Effector CD4-positive, alpha-beta T cell (primary cell): ENCODE measurements at places on chromosomes 3 and 15.

DNA sequence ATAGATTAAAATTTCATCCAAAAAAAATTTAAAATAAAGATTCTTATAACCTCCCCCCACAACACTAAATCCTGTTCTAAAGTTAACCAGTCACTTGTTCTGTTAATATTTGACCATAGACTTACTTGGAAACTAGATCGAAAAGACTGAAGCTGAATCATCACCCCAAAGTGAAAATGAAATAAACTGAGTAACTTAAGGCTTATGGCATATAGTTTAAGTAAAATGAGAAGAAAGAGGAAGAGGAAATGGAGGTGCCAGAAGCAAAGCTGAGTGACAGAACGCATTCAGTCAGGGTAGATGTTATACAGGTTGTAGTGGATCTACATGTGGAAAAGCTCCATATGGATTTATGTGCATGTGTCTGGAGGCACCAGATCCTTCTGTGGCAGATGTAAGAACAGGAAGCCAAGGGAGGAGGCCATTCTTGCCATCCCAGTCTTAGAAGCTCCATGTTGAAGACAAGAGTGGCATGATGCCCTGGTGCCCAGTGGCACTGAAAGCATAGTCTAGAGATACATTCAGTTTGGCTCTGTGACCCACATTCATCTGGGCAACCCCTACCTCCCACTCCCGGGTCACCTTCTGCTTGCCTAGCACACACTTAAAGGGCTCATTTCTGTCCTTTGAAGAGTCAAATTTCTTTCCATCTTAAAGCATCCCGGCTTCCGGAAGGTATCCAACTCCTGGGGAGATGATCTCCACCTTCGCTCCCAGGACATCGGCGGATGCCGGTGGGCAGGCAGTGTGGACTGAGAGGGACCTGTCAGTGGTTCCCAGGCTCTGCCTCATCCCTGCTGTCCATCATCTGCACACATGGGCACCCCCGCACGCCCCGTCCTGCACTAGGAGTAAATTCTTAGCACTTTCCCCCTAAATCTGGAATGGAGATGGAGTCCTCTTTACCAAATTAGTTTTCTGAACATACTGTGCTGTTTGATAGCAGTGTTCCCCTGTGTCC, 90.8 kb downstream of the NEO1 start:
- DNase-seq: no peak

- DNase-seq: no peak
These were observed 120.7 kb upstream of the STAC start for GRCh38 chr3:36259580-36259979.

GRCh38 chr3:156109989-156110388, 10.4 kb upstream of the KCNAB1 start:
- no peak for DNase-seq

- no peak for DNase-seq
These were observed 32.3 kb upstream of the CFAP20DC start for GRCh38 chr3:59082106-59082505.

DNA sequence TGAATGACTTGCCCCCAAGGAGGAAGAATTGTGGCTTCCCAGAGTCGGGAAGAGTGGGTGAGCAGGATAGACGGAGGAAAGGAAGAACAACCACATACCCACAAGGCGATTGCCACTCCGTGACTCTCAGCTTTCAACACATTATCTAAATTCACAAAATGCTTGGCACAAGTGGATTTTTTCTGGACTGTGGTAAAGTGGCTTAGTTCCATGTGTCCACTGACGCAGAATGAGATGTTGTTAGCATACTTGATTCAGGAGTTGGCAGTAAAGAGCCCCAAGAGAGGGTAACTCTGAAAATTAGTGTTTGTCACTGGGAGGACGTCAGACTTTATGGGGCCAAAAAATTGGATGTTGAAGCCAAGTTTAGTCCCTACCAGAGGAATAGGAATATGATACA, 198.8 kb upstream of the CTNNB1 start:
- no peak for DNase-seq

GRCh38 chr3:155553780-155554179, 191.1 kb downstream of the PLCH1 start:
- DNase-seq: no peak

DNA sequence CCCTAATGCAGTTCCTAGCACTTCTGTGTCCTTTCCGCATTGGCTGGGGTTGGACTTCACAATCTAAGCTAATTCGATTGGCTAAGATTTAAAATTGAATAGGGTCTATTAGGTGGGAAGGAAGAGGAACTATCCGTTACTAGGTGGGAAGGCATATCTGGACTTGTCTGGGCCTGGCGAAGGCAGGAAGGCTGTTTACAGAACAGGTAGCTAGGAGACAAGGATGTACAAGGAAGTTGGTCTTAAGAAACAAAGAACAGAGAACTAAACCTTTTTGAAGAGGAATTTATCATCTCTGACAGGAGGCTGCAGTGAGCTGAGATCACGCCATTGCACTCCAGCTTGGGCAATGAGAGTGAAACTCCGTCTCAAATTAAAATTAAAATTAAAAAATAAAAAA, 17.3 kb upstream of the ATG7 start:
- DNase-seq: no peak

- no peak for DNase-seq
These were observed 16.2 kb upstream of the XIRP1 start for GRCh38 chr3:39208463-39209055.

DNA sequence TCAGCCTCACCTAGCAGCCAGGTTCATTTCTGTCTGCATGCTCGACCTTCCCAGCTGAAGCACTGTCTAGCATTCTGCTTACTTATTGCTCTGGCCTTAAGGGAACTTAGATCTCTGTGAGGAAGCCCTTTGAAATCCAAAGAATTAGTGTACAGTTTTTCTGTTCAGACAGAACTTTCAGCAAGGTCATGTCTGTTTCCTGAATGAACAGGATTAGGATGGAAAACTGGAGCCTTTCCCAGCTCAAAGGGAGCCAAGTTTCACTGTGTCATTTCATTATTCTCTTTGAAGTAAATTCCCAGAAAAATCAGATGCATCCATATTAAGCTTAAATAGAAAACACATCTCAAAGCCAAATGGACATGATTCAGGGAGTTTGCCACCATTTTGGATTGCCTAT, 457.3 kb upstream of the KCNMB2 start:
- no peak for DNase-seq

GRCh38 chr3:186471771-186472170, 72.4 kb downstream of the CRYGS start:
- DNase-seq: no peak

GRCh38 chr3:151276687-151277042, 1.7 kb downstream of the P2RY14 start:
- DNase-seq: no peak

DNA sequence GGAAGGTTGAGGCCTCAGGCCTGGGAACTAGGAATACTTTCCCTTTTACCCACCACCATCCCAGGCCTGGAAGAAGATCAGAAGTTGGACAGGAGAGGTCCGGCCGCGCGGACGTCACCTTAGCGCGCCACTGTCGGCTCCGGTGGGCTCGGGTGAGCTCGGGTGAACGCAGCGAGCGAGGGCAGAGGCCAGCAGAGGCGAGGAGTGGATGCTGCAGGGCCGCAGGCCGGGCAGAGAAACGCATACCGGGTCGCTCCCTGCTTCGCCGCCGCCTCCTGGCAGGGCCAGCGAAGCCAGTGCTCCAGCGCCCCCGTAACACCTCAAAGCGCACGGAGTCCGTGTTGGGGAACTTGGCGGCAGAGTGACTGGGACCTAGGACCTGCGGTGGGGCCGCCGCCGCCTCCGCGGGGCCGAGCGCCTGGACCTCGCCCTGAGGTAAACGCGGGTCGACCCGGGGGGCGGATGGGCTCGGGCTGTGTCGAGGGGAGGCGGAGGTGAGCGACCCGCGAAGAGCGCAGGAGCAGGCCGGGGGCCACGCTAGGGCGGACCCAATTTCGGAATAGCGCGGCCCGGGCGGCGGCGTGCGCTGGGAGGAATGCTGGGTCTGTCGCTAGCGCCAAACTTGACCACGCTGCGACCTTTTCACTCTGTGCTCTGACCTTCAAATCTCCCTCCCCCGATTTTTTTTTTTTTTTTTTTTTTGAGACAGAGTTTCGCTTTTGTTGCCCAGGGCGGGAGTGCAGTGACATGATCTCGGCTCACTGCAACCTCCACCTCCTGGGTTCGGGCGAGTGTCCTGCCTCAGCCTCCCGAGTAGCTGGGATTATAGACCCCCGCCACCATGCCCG, 1.6 kb downstream of the CYP11A1 start:
- DNase-seq: no peak

DNA sequence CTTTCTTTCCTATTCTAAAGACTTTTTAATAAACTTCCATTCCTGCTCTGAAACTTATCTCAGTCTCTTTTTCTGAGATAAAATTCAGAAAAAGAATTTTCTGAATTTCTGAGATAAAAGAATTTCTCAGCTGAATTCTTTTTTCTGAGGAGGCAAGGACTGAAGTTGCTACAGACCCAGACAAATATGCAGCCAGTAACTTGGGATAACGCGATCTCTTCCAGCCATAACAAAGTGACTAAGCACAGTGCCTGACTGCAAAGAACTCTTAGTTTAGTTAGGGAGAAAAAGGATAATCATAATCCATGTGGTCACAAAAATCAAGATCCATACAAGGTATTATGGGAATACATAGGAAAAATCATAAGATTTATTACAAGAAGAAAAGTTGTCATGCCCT, 222.0 kb upstream of the GAP43 start:
- DNase-seq: no peak

DNA sequence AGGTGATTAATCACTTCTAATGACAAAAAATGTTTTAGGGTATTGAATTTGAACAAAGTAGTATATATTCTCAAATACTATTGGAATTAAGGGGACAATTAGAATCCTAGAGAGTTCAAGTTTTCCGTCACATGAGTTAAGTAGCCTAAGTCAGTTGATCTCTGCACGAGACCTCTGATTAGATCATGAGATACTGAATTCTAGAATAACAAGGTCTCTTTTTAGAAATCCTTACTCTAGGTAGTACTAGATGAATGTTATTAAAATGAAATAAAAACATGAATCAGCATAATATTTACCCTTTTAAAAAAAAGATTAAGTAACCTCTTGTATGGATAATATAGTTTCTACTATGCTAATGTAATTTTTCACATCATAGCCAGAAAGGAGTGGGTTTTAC, 43.4 kb downstream of the MYO5A start:
- no peak for DNase-seq

DNA sequence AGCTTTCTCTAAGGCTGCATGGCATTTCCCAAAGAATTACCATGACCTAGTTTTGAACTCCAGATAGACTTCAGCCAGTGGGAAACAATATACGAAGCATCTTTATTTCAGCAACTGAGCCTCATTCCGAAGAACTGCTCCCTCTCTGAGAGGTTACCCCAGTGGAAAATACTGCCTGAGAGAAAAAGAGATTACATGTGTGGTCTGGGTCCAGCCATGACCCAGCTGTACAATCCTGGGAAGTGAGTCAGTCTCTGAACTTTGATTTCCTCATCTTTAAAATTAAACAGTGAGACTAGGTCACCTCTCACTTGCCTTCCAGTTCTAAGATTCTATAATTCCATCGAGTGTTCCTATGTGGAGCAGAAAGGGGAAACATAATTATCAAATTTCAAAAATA, 42.4 kb downstream of the TNIK start:
- no peak for DNase-seq

DNA sequence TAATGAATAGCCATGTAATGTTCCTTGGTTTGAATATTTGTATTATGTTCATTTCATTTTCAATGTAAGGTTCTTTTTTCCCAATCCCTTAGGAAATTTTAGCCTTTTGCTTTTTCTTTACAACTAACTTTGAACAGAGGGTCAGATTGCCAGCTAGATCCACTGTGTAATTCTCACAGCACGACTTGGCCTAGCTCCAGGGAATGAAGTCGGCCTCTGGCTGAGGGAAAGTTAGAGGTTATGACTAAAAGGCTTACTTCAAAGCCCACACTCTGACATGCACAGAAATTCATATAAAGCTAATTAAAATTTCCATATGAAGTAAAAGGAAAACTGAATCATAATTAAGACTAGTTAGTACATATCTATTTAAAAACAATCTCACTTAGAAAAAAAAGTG, 38.7 kb downstream of the ROBO1 start:
- DNase-seq: no peak

DNA sequence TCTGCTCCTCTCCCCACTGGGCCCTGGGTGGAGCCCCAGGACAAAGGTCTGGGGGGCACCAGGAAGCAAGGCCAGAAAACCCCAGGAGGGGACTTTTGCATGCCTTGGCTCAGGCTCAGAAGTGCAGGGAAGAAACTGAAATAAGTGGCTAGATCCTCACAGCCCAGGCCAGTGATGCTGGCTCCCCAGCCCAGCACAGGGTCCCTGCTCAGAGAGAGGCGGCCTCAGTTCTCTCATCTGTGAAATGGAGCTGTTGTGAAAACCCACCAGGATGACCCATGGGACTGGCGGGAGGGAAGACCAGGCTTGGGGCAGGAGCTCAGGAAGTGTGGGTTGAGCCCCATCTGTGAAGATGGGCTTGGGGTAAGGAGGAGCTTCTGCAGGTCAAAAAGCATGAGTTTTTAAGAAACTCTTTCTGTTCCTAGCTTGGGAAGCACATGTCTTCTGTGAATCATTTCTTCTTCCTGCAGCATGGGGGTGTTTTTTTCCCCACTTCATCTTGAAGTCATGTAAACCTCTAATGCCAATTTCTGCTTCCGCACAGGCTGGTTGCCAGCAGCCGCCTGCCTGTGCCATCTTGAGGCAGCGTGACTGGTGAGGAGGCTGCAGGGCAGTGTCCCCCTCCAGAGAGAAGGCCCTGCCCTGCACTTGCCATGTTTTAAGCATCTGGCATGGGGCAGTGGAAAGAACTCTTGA, 118.6 kb downstream of the SMAD6 start:
- no peak for DNase-seq

- DNase-seq: no peak
These were observed 54.7 kb downstream of the QTRT2 start for GRCh38 chr3:114111060-114111770.

GRCh38 chr15:68211656-68212320, 6.7 kb upstream of the CALML4 start:
- no peak for DNase-seq
